ENCODE measurements at places on chromosomes 4 and X.

- DNase-seq: no peak
Observed at GRCh38 chr4:8266088-8266487, 3.5 kb upstream of the HTRA3 start.

GRCh38 chr4:23685471-23685870 lies 204.4 kb downstream of the PPARGC1A start:
- no peak for DNase-seq

- no peak for DNase-seq
Observed at GRCh38 chrX:30920271-30920670, 31.2 kb upstream of the TAB3 start.

GRCh38 chr4:1099684-1100335 lies 13.6 kb downstream of the RNF212 start:
- DNase-seq: no peak

- DNase-seq: peak; percentile 10
Observed at GRCh38 chrX:16786791-16787735, 797 bp downstream of the TXLNG start.

All from stimulated activated CD4-positive, alpha-beta T cell treated with anti-CD3 and anti-CD28 coated beads, Interleukin-1b, Interleukin-23, amount 100 ng/mL, for 1 hour (primary cell).